ENCODE measurements at places on chromosomes 6 and 20.

- no peak for DNase-seq
These were observed 22.6 kb upstream of the RIN2 start for GRCh38 chr20:19735446-19735845.

DNA sequence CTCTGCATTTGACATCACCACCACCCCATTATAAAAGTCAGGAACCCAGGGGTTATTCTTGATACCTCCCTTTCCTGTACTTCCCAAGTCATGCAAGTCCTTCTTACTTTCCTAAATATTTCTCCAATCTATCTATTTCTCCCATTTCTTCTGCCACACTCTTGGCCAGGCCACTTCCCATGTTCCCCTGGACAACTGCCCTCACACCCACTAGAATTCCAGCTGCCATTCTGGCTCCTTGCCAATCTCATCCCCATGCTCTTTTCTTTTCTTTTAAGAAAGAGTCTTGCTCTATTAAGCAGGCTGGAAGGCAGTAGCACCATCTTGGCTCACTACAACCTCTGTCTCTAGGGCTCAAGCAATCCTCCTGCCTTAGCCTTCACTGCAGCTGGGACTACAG is 15.2 kb downstream of the DEFB132 start:
- DNase-seq = no peak

- no peak for DNase-seq
These were observed 703.7 kb downstream of the MAFB start for GRCh38 chr20:39985271-39985827.

GRCh38 chr6:14983599-14984518 is 262.0 kb upstream of the JARID2 start:
- no peak for DNase-seq

GRCh38 chr6:112178846-112179245 is 75.5 kb downstream of the LAMA4 start:
- no peak for DNase-seq

DNA sequence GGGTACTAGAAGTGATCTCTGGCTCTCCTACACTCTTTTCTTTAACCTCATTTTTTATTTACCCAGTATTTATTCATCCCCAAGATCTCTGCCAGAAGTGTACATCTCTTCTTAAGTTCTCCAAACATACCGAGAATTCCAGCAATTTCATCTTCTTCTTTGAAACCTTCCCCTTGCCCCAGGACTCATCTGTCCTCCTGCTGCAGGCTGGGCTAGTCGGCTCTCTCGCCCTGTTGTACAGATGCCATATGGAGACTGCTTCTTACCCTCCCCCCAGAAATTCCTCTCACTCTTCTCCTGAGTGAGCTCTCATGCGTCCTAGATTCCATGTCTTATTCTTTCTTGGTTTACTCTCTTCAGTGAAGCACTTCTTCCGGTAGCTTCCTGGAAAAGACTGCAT is 21.9 kb upstream of the PNRC1 start:
- no peak for DNase-seq

DNA sequence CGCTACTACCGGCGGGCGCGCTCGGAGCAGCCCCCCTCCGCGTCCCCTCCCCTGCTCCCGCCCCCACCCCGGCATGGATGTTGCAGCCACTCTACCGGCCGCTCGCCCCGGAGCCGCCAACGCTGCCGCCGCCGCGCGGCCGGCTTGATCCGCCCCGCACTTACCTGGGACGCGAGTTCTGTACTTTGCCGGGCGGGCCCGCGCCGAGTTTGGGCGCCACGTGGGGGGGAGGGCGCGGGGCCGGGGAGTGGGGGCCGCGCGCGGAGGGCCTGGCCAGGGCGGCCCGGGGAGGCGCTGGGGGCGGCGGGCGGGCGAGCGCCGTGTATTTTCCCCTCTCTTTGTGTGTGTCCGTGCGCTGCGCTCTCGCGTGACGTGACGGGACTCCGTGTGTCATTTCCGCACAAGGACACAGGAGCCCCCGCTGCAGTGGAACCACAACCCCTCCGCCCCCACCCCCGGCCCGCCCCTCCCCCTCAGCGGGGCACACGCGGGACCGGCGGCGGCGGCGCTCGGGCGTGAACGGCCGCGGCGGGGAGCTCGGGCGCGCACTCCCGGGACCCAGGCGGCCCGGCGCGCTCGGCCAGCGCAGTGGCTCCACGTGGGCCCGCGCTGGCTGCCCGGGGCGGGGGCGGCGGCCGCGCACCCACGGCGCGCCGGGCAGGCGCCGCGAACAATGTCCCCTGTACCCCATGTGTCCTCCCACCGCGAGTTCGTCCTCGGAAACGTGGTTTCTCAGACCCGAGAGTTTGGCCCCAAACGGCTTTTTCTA is at the start of gene BEND3:
Gene BEND3 (minus strand): TSS at position 590 of the 769 bp plus-strand sequence. CDS start 16,230 bp downstream, outside the sequence.
- DNase-seq = peak; percentile 49

- no peak for DNase-seq
These were observed 159.2 kb upstream of the CST7 start for GRCh38 chr20:24789877-24790276.
